ENCODE measurements at places on chromosomes 7 and 10.

- DNase-seq: no peak
Measured at GRCh38 chr7:25922296-25922695, 229.7 kb upstream of the NFE2L3 start.

- no peak for DNase-seq
Measured at GRCh38 chr10:29849126-29849833, 210.1 kb downstream of the JCAD start.

GRCh38 chr10:53071505-53072125, 299.0 kb upstream of the MBL2 start:
- no peak for DNase-seq

DNA sequence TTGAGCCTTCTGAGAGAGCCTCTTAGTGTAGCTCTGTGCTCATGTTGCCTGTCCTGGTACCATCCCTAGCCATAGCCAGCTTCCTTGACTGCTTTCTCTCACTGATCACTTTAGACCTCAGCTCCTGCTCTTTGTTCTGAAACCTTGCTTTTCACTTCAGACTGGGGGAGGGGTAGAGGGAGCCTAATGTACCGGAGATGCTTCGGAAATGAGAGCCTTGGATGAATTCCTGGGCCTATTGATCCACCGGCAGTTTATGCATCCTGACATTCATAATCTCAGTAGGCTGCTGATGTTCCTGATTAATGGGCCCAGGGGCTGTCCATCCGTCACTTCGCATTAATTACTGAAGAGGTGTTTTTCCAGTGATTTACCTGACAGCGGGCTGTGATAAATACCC, 38.8 kb downstream of the R3HCC1L start:
- no peak for DNase-seq

DNA sequence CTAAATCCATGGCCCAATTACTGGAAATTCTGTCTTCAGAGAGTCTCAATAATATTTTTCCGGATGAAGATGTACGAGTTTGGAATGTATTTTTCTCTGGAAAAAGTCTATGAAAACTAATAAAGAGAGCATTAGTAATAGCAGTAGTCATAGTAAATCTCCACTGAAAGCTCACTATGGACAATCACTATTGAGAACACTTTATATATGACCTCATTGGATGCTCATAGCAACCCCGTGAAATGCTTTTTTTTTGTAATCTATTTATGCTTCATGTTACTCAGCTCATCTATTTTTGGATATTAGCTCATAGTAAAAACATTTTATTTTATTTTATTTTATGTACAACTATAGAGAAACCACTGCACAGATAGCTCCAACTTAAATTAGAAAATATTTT, 94.3 kb upstream of the MYO3A start:
- DNase-seq: no peak

GRCh38 chr7:114818501-114818900, 103.4 kb upstream of the MDFIC start:
- DNase-seq: no peak

DNA sequence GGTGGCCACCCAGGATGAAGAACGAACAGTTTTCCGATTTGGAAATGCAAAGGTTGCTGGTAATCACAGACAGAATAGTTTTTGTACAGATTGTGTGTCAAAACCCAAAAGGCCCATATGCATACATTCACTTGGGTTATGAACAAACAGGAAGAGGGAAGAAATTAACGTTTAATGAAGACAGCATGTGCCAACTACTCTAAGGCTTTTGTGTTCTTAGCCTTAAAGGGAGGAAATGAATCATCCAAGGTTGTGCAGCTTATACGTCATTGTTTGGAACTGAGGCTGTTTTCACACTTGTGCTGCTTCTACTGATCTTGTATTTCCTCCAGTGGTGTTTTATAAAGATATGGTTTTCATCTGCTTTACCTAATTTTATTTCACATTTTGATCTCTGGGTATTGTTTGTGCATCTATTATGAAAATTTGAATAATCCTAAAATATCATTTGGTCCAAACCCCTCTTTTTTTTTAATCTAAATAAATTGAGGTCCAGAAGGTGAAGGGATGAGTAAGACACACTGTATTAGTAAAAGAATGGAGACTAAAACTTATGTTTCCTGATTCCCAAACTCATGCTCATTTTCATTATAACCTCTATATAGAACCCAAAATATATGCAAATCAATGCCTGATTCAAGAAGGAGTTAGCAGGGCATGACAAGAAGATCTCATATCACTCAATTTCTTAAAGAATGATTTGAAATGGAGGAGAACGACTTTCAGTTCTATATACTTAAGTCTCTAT, 373.1 kb downstream of the THSD7A start:
- no peak for DNase-seq

- DNase-seq: no peak
Measured at GRCh38 chr10:111077785-111078504, 1.1 kb downstream of the ADRA2A start.

DNA sequence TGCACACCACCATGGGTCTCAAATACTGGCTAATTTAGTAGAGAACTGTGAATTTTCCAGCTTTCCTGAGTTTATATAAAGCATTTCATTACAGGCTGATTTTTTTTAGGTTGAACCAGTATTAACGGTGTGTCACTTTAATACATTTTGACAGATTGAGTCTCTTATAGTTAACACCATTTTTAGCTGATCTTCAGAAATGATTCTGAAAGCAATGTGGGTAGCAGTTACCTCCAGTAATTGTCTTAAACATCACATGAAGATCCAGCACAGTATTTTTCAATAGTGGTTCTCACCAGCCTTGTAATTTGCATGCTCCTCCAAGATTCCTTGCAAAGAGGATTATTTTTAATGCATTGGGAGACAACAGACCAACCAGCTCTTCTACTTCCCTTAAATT, 693.6 kb downstream of the PHTF2 start:
- no peak for DNase-seq

- DNase-seq: no peak
Measured at GRCh38 chr10:69321039-69321715, 42.9 kb downstream of the HK1 start.

DNA sequence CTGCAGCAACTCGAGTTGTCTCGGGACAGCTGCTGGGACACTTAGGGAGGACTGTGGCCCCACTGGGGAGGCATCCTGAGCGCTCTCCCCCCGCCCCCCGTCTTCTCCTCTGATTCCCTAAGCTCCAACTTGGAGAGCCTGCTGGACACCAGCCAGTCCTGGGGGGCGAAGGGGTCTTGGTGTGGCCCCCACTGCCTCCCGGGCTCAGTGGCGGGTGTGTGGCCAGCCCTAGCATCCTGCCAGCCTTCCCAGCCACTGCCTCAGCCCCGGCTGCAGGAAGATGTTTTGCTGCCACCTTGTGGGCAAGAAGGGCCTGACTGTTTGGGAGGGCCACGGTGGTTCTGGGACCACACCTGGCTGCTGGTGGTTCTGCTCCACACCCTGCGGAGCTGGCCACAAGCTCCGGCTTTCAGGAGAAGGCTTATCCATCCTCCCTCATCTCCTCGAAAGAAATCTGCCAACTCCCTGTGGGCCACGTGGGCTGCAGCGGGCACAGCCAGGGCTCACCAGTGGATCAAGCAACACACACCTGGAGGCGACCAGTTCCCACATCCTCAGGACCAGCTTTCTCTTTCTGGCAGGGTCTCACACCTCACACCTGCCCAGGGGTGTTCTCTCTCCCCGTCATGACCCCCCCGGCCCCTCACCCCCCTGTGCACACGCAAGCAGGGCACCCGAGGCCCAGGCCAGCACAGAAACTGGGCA, 24.8 kb downstream of the AGAP3 start:
- peak; percentile 45 for DNase-seq

DNA sequence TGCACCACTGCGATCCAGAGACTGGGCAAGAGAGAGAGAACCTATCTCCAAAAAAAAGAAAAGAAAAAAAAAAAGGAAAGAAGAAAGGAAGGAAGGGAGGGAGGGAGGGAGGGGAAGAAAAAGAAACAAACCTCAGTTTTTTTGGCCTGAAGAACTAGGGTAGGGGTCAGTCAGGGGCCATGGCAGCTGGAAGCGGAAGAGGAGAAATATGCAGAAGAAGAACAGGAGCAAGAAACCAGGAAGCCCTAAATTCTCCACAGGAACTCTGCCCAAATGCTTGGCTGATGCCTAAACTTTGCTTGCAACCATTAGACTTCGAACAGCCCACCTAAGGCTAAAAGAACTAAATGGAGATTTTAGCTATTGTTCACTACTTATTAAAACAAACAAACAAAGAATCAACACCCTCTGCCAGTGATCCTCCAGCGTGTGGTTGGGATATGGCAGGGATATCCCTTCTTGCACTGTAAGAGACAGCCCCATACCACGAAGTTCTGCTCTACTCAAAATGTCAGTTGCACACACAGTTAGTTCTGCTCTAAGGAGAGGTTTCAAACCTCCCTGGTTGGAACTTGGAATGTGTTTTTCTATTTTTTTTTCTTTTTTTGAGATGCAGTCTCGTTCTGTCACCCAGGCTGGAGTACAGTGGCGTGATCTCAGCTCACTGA, 139.5 kb downstream of the FAM107B start:
- no peak for DNase-seq

DNA sequence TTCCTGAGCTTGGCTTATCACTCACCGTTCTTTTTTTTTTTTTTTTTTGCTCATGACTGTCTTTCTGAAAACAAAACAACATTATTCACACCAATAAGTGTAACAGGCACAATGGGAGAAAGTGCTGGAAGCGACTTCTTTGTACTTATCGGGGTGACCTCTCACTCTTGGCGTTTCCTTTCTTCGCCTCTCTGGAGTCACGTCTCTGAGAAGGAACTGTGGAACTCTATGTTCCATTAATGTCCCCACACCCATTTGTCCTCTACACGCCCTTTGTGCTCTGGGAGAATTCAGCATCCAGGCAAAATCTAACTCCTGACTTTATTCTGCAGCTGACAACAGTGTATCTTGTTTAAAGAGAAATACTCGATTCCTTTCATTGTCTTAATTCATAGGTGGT, 70.8 kb upstream of the FAM204A start:
- DNase-seq: no peak

DNA sequence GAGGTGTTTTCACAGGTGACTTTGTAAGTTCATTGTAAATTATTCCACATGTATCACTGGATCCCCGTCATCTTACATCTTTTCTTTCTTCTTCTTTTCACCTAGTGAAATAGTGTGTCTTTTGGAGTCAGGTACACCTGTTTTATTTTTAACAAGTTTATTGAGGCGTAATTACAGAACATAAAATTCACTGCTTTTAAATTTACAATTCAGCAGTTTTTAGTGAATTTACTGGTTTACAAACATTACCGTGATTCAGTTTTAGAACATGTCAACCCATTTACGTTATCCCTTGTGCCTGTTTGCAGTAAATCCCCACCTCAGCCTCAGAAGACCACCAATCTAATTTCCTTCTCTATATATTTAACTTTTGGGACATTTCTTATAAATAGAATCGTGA, 256.9 kb downstream of the EXOC4 start:
- no peak for DNase-seq

- no peak for DNase-seq
Measured at GRCh38 chr10:17062493-17062892, 67.1 kb downstream of the CUBN start.

- DNase-seq: no peak
Measured at GRCh38 chr10:75877877-75878276, 446.5 kb downstream of the LRMDA start.

GRCh38 chr7:127897704-127898454, 133.4 kb downstream of the LRRC4 start:
- DNase-seq: peak; percentile 2

DNA sequence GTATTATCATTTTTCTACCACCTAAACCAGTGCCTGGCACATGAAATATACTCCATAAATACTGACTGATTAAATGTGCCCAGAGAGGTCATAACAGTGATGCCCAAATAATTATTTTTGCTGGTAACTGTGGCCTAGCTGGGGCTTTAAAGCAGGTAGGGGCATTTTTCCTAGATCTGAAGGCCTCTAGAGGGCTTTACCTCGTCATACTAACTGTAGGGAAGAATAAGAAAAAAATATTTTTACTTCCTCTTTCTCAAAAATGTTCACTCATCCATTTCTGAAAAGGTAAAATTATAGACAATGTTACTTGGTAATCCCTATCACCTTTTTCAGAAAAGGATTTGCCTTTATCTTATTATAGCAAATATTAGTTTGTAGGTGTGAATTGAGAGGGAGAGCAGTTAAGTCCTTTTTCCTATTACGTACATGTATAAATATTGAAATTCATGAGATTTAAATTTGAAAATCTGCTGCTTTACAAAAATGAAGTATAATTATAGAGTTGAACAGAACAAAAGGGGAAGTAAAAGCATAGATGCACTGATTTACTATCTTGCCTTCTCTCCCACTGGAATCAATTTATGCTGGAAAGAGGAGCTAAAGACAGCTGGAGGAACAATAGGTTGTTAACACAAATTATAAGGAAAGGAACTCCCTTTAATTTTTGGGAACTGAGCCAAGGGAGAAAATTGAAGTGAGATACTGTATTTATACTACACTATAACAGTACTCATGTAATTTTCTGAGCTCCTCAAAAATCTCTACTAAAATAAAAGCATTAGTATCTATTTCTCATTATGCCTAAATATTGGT, 71.5 kb upstream of the NOBOX start:
- no peak for DNase-seq

- no peak for DNase-seq
Measured at GRCh38 chr7:27615420-27616185, 47.1 kb downstream of the HIBADH start.

DNA sequence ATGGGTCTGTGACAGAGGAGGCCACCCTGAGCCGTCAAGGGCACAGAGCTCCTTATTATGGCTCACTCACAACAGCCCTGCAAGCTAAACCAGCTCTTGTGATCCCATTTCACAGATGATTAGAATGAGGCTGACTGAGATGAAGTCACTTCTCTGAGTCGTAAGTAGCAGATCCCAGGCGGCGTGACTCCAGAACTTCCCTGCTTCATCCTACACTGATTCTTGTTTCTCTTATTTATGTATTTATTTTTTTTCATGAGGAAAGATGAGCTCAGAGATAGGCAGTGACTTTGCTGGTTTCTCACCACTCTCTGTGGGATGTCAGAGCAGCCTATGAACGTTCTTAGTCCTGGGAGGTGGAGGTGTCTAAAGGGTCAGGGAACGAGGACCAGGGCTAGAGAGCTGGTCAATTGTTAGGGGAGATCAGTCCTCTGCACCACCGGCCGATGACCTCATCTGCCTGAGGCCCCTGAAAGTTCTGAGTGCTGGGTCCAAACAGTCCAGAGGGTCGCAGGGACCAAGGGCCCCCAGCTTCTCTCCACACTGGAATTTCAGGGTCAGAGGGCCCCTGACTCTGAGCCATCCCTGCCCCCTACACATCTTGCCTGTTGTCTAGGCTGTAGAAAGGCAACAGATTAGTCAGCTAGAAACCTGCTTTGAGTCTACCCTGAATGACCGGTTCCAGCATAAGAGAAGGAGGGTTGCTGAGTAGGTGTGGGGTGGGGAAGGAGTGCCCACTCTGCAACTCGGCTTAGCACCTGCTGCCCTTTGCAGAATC, 17.9 kb downstream of the CLRN3 start:
- no peak for DNase-seq

DNA sequence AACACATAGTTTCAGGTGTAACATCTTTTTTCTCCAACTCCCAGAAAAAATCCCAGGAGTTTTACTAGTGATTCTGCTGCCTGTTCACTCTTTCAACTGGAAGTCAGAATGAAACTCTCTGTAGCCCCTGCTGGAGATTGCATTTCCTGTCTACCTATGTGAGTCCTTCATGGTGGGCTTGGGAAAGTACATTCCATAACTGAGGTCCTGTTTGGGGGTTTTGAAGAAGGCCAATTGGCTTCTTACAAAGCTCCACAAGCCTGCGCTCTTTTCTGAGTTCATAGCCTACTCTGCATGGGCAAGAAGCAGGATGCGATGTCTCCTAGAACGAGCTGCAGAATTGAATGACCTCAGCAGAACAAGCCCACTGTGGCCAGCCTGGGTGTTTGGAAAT, 86.7 kb downstream of the LYZL2 start:
- DNase-seq: no peak

- DNase-seq: no peak
Measured at GRCh38 chr7:148954766-148955165, 70.7 kb upstream of the EZH2 start.

Measured in T-helper 2 cell (primary cell).